ENCODE measurements at places on chromosomes 11 and 22.

DNA sequence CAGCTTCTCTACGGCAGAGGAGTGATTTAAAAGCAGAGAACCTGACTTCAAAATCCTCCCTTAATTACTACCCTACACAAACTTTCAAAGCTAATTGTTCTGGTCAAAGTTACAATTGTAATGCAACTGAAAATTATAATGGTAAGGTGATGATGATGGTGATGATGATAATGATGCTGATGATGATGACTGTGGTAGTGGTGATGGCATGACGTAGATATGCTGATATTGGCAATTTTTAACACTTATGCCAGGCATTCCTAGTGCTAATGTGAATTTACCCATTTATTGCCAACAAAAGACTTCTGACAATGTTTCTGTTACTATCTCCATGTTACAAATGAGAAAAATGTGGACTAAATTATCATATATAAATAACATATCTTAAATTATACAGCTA is 1831.1 kb downstream of the LRRC4C start:
- no peaks in the 10 kb centered on the region for H3K27me3 ChIP-seq
- no peaks in the 10 kb centered on the region for H3K4me1 ChIP-seq
- no peak overlapping the region for H3K27ac ChIP-seq

GRCh38 chr11:1109918-1110705 is 35.4 kb downstream of the MUC2 start:
- H3K27ac ChIP-seq = no peak overlapping the region
- no peaks in the 10 kb centered on the region for H3K4me1 ChIP-seq
- no peaks in the 10 kb centered on the region for H3K36me3 ChIP-seq
- no peak overlapping the region for H3K4me3 ChIP-seq

DNA sequence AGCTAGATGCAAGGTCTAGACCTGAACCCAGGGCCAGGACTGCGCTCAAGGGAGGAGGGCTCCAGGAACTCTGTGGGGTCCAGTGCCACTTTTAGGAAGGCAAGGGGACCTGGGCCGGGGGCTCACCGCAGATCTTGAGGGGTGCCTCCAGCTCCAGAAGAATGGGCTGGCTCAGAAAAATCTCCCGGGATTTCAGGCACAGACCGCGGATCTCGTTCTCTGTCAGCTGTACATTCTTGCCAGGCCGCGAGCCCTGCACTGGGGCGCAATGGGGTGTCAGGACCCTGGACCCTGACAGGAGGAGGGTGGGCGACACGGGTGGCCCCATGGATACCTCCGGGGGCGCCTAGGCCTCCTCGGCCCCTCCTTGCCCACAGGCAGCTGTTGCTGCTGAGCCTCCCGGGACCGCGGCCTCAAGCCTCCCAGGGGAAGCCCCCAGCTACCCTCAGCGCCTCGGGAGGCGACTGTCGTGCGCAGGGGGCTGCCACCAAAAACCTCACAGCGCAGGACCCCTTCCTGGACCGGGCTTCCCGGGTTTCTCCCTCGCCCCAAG is 640 bp downstream of the PPP1CA start:
- peak overlapping the region; percentile 89 for H3K4me3 ChIP-seq
- H3K36me3 ChIP-seq = peaks cover 38% of the 10 kb centered on the region
- peaks cover 23% of the 10 kb centered on the region for H3K27me3 ChIP-seq
- peak overlapping the region; percentile 95 for H3K27ac ChIP-seq

GRCh38 chr22:34975721-34976120 is 90.2 kb upstream of the ISX start:
- no peak for DNase-seq
- no peaks in the 10 kb centered on the region for H3K27me3 ChIP-seq
- no peak overlapping the region for H3K27ac ChIP-seq
- no peaks in the 10 kb centered on the region for H3K4me1 ChIP-seq
- H3K36me3 ChIP-seq = no peaks in the 10 kb centered on the region
- H3K4me3 ChIP-seq = no peak overlapping the region

DNA sequence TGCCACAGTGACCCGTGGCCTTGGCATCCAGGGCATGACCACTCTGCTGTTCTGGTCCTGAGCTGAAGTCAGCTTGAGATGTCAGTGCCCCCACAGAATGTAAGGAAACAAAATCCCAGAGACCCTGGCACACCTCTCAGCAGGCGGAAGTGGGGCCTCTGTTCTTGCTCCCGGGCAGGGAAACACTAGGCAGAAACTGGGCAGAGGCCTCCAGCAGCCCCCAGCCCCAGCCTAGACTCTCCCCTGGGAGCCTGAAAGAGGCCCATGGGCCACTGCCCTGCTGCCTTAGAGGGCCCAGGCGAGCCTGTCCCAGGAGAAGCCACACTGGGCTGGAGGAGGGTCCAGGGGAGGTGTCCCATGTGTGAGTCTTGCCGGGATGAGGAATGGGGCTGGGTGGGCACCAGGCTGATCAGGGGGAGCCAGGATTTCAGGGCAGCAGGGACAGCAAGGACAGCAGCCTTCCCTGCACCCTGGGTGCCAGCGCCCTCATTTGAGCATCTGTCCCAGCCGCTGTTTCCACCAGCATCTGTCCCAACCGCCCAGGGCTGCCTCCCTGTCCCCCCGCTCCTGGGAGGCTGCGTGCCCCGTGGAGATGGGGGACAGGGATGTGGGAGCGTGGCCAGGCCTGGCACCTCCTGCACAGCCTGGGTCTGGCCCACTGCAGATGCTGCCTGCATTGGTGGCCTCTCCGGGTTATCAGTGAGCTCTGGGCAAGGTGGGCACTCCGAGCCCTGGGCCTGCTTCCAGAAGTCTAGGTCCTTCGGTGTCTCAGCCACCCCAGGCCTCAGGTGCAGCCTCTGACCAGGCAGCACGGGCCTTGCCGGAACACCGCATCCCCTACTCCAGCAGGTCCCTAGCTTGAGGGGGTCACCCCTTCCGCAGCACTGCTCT is 1072.4 kb downstream of the BRD1 start:
- peaks cover 6% of the 10 kb centered on the region for H3K27me3 ChIP-seq
- H3K4me1 ChIP-seq = no peaks in the 10 kb centered on the region
- no peak overlapping the region for H3K4me3 ChIP-seq
- no peaks in the 10 kb centered on the region for H3K36me3 ChIP-seq

GRCh38 chr11:28269586-28269985 is 161.4 kb downstream of the METTL15 start:
- DNase-seq = no peak
- H3K4me3 ChIP-seq = no peak overlapping the region
- no peak overlapping the region for H3K27ac ChIP-seq
- H3K4me1 ChIP-seq = no peaks in the 10 kb centered on the region
